Stimulated activated CD4-positive, alpha-beta T cell treated with anti-CD3 and anti-CD28 coated beads, TNF-alpha, amount 100 ng/mL, for 1 hour (primary cell): ENCODE measurements at places on chromosomes 2 and 18.

DNA sequence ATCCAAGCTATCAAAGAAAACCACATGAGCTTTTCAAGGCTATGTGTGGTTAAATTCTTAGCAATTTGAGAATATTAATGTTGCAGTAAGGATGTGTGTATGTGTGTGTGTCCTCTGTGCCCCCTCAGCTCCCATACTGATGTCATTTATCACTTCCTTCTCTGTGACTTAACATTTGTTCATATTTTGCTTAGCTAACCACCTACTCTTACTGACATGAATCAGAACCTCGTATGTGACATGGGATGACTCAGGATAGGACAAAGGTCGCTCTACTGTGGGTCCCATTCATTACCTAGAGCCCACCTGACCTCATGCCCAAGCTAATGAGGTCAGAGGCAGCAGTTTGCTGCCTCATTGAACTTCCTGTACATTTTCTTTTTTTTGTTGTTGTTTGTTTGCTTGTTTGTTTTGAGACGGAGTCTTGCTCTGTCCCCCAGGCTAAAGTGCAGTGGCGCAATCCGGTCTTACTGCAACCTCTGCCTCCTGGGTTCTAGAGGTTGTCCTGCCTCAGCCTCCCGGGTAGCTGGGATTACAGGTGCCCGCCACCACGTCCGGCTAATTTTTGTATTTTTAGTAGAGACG lies 36.3 kb downstream of the MOGAT1 start:
- no peak for DNase-seq

DNA sequence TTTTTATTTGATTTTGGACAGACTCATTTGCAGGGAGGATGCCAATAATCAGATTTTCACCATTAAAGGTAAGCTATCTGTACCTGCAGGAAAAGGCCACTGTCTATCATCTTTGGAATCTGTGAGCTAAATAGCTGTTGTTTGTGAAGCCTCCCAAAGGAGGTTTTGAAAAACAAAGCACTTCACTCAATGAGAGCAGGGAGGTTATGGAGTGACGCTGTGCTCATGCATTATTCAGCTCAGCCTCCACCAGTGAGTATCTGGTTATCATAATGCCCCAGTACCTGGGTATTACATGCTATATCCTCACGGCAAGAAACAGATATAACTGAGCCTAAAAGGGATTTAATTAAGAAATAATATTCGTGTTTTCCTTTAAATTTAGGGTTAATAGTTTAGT lies 189.6 kb upstream of the PIK3C3 start:
- no peak for DNase-seq

DNA sequence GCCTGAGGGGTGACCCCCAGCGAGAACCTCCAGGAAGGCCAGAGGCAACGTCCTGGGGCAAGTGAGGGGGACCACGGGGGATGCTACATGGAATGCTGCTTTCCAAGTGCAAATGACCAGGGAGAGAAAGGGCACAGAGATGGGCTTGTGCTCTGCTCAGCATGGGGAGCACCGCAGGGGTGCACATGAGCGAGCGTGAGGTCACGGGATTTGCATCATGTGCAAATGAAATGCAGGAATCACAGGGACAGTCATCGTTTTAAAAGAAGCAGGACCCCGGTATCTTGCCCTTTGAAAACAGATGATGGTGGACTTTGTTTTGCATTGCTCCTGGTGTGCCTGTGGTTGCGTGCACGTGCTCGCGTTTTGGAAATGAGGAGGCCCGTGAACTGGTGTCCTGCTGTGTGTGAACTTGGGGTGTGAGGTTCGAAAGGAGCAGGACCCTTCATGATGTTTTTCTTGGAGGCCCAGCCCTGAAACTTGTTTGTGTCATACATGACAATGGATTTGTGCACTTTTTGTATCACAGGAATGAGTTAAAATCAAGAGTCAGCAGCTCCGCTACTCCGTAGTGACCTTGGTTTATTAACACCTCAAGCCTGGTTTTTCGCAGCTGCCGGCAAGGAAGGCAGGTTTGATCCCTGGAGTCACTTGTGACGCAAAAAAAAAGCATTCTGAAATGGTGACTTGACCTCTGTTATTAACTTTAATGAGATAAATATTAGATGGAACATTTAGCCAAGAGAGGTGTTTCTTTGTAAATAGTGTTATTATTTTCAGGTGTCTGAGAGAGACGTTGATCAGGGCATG lies 234.5 kb downstream of the LDLRAD4 start:
- DNase-seq = no peak

- no peak for DNase-seq
Observed at GRCh38 chr2:16281451-16282335, 341.3 kb downstream of the MYCN start.

- DNase-seq = no peak
Observed at GRCh38 chr2:207616185-207616584, 9.0 kb downstream of the METTL21A start.
